ENCODE measurements at places on chromosomes 5 and 9.

DNA sequence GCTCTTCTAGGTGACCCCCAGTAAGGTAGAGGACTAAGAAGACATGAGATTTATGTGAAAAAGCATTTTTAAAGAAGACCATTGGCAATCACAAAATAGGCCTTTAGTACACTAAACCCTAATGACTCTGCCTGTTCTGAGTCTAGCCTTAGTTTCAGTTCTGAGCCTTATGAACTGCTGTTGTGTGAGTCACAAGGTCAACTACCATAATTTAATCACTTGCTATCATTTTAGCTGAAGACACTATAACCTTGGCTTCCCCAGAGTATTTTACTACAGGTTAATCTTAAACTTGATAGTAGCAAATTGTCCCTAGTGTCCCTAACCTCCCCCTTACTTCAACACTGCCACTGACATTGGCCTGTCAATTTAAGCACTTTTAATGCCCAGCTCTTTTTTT lies 34.4 kb downstream of the APC start:
- no peak for DNase-seq

GRCh38 chr9:883011-883410 lies 41.5 kb downstream of the DMRT1 start:
- no peak for DNase-seq

GRCh38 chr5:128966846-128967245 lies 1.6 kb downstream of the SLC27A6 start:
- DNase-seq: no peak

DNA sequence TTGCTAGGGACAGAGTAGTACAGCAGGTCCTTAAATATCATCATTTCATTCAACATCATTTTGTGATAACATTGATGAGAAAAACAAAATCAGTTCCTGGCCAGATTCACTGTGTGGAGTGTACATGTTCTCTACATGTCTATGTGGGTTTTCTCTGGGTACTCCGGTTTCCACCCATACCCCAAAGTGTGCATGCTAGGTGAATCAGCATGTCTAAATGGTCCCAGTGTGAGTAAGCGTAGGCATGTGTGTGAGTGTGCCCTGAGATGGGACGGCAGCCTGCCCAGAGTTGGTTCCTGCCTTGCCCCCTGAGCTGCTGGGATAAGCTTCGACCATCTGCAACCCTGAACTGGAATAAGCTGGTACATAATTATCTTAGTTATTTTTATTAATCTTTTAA lies 16.5 kb upstream of the GLIS3 start:
- no peak for DNase-seq

DNA sequence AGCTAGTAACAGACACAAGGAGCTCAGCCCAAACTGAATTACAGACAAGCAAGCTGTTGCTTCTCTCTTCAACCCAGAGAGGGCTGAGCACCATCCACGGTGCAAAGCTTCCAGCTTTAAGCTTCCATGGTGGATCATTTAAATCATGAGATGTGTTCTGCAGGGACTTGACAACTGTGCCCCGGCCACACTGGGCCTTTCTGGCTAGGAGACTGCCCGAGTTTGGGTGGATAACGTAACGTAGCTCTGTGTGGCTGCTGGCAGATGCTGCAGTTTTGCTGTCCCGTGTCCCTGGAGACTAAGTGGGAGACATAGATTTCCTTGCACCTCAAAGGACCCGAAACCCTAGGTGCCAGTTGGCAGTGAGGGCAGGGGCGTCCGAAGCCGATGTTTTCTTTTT lies 234.0 kb downstream of the IRX2 start:
- DNase-seq: no peak

GRCh38 chr5:179478624-179479023 lies 71.7 kb upstream of the RUFY1 start:
- DNase-seq: peak; percentile 67

DNA sequence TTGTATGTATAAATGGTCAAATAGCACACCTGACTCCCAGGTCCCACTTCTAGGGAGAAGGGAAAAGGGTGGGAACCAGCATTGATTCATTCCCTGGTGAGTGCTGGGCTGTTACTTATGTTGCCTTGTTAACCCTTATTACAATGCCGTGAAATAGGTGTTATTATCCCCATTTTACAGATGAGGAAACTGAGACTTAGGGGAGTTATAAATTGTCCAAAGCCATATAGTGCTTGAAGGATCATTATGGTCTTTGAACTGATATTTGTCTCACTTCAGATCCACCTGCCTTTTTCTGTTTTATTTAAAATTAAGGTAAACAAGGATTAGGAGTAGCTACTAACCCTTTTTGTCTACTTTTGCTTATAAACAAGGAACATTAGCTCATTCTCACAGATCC lies 16.5 kb downstream of the TMEM268 start:
- no peak for DNase-seq

GRCh38 chr5:160978944-160979343 lies 126.9 kb upstream of the ATP10B start:
- no peak for DNase-seq

GRCh38 chr5:176738637-176739250 lies 71.6 kb upstream of the UNC5A start:
- no peak for DNase-seq

DNA sequence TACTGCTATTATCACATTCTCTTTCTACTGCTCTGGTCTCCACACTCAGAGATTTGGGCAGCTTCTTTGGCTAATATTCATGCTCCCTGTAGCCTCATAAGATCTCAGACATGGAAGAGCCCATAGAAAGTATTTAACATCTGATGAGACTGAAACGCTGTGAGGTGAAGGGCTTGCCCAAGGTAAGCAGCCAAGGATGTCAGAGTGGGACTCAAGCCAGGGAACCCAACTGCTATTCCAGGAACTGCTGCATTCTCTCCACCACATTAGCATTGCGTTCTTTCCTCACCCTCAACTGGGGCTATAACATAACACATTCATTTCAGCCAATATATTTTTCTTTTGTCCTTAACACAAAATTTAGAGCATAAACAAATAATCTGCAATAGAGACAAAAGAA lies 3.8 kb downstream of the ADRB2 start:
- DNase-seq: no peak

GRCh38 chr5:127586811-127587210 lies 62.1 kb upstream of the CTXN3 start:
- no peak for DNase-seq

- no peak for DNase-seq
These were observed 274.3 kb downstream of the HTR1A start for GRCh38 chr5:63687854-63688516.

GRCh38 chr5:140042643-140043507 lies at the start of gene NRG2:
Gene NRG2, minus strand, starts transcription at chr5:140043299.
- DNase-seq: peak; percentile 60

- no peak for DNase-seq
These were observed 55.9 kb downstream of the C6 start for GRCh38 chr5:41157272-41157894.

GRCh38 chr5:122420537-122421236 lies 108.7 kb downstream of the SNCAIP start:
- DNase-seq: no peak

GRCh38 chr9:127130661-127131538 lies 8.5 kb upstream of the ANGPTL2 start:
- peak; percentile 15 for DNase-seq

DNA sequence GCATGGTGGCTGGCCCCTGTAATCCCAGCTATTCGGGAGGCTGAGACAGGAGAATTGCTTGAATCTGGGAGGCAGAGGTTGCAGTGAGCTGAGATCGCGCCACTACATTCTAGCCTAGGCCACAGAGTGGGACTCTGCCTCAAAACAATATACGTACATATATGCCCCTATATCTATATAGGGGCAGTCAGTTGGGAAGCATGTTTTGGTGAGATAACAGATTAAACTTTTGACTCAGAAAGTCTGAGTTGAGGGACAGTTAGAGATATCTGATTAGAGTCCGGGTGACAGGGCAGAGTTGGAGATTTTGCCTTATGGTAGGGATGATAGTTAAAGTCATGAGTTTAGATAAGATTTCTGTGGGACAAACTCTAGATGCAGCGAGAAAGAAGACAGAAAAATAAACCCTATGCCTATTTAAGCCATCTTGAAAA lies 71.8 kb upstream of the ALDH1A1 start:
- no peak for DNase-seq

- DNase-seq: no peak
These were observed 26.0 kb downstream of the FLT4 start for GRCh38 chr5:180623411-180623834.

GRCh38 chr5:173720953-173721600 lies 104.6 kb upstream of the BOD1 start:
- DNase-seq: no peak

DNA sequence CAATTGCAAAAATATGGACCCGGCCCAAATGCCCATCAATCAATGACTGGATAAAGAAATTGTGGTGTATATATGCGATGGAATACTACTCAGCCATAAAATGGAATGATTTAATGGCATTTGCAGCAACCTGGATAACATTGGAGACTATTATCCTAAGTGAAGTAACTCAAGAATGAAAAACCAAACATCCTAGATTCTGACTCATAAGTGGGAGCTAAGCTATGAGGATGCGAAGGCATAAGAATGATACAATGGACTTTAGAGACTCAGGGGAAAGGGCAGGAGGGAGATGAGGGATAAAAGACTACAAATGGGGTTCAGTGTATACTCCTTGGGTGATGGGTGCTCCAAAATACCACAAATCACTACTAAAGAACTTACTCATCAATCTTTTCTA lies 247.6 kb upstream of the FBXL7 start:
- no peak for DNase-seq

- DNase-seq: no peak
These were observed 20.0 kb upstream of the SPATA31E1 start for GRCh38 chr9:87862536-87863268.

DNA sequence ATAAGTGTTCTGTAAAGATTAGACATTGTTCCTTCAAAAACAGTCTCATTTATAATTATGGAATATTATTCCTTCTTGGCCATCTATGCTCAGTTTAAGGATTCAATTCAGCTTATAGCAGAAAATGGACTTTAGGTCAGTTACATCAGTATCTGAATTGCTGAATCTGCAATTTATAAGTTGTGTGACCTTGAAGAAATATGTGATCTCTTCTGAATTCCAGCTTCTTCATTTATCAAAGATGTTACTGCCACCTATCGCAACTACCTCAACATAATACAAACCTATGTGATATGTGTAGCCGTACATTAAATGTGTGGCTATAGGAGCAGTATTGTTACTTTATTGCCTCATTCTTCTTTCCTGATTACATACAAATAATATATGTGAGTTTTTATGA lies 118.2 kb downstream of the CDH12 start:
- no peak for DNase-seq

DNA sequence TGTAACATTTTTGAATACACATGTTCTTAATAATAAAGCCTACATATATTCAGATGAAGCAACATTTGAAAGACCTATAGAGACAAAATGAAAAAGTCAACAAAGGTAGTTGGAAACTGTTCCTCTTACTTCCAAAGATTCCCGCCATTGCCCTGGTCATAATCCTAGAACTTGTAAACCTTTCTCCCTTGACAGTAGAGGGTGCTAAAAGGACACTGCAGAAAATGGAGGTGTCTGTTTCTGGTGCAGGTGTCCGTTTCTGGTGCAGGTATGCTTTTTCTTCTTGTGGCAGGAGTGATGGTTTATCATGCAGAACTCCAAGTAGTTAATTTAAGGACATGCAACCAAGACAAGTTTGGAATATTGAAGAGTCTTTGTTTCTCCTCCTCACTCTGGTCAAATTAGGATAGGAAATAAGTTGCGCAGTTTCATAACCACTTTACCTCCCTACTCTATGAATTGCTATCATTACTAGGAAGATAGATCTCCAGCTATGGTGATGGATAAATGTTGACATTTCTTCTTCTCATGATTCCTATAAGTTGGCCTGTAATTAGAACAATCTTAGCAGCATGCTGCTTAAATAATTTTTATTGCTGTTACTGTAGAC lies 56.0 kb upstream of the FAM174A start:
- peak; percentile 70 for DNase-seq

DNA sequence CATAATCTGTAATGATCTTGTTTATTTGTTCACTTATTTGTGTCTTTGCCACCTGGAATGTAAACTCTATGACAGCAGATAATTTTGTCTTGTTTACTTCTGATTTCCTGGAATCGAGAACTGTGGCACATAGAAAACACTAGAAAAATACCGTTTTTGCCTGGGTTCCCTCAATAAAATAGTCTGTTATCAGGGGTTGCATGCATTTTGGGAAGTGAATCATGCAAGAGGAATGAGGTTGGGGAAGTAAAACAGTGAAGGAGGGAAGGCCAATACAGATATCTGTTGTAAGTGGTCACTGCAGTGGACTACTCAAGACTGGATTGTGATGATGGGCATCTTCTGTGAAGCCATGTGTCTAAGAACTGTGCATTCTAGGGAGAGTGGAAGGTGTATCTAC lies 45.2 kb upstream of the IL6ST start:
- DNase-seq: no peak

DNA sequence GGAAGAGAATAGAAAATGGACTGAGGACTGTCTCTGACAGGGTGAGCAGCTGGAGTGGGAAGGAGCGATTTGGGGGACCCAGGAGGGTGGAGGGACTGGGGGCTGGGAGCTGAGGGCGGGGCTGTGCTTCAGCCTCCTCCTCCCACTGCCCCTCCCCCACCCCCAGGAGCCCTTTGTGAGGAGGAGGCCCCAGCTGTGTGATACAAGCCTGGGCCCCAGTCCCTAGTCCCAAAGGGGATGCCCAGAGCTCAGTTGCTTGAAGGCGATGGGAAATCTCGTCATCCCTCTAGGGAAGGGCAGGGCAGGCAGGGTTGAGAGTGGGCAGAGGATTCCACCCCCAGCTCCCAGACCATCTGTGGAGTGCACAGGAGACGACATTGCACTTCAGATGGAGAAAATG lies at the start of gene SPATA31E1:
Gene SPATA31E1 (plus strand): TSS at position 251 of the 400 bp plus-strand sequence. CDS start 15 bp downstream, at position 266.
- no peak for DNase-seq

GRCh38 chr9:6007770-6008168 lies 7.7 kb downstream of the RANBP6 start:
- DNase-seq: peak; percentile 95

Measured in NCI-H345 (cell line).